ENCODE measurements at places on chromosomes 5 and 9.

GRCh38 chr9:87152256-87152655, 204.9 kb upstream of the GAS1 start:
- no peak for DNase-seq

DNA sequence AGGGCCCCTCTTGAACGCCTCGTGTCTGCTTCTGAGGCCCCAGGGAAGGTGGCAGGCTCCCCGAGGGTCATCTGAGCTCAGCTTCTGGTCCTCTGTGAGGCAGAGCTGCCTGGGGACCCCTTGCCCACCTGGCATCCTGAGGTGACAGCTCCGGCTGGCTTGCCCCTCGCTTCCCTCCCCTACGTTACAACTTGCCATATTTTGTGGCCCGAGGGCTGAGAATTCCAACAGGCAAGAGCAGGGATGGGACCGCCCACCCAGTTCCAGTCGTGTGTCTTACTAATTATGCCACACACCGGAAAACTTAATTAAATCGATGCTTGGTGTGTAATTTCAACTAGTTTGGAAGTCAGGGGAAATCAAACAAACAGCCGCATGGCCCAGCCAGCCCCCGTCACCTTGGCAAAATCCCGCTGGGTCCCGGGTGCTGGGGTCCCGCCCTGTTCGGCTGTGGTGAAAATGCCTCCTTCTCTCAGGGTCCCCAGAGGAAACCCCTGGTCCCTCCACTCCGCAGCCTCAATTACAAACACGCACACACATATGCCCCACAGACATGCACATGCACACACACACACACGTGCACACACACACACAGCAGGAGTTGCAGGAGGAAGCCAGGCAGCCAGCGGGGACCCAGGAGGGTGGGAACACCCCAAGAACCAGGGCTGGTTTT, 221.0 kb upstream of the IER5L start:
- no peak for DNase-seq

DNA sequence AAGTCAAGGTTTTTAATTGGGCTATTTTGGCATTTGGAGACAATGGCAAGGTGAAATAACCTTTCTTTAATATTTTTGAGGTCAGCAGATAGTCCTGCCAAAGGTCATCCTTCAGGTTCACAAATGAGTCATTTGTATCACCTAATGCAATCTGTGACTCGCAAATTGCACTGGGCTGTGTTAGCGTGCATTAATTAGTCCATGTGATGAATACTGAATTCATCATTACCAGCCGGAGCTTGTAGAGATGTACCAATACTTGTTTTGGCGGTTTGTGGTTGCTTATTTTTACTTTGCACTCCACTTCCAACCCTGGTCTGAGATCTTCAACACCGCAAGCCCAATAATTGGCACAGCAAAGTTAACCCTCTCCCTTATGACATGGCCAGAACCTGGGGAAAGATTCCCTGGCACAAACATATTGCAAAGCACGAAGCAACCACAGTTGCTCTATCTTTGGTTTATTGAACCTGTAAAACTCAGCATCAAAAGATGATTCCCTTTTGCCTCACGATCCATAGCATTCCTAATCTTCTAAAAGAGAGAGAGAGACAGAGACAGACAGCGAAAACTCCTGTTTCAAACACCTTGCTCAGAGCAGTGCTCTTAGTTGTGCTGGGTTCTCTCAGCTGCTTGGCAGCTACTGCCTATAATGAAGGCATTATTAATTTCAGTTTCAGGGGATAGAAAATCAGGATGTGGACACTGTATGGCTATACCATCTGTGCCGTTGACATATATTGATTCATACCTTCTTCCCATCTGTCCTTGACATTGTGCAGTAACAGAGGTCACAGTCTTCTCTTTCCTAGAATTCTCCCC, 178.1 kb downstream of the EBF1 start:
- no peak for DNase-seq

GRCh38 chr9:92147030-92147851, 32.0 kb upstream of the SPTLC1 start:
- peak; percentile 86 for DNase-seq

GRCh38 chr9:136840140-136840876, 2.0 kb upstream of the AJM1 start:
- DNase-seq = no peak

DNA sequence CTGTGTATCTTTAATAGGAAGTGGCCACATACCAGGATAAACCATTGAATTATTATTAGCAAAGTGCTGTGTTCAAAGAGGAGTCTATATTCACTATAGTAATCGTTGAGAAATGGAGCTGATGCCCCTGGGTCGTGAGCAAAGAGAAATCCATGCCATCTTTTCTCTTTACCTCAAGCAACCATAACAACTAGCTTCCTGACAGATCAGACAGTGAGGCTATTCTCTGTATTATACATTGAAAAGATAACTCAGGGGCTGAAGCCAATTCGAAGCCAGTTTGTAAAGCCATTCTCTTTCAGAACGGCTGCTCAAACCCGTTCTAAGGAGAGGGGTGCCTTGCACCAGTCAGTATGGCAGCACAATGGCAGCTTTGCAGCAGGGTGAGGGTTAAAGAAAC, 680.6 kb downstream of the SEMA5A start:
- DNase-seq = no peak

DNA sequence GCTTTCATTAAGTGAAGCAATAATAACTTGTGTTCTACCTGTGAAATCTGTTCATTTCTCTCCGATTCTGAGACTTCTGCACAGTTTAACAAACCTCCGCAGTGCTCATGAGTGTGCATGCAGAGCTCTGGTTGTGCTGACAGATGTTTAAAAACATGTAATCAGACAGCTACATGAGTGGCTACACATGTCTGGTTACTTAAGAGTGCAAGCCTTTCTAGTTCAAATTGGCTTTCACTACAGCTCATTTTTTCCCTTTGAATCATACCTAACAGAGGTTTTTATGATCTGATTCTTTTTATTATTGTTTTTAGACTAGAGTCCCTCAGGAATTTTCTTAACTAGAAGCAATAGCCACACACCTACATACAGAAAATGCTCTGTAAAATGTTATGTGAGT, 310.2 kb downstream of the ARRDC3 start:
- peak; percentile 58 for DNase-seq
